ENCODE measurements at places on chromosomes 5 and 9.

- DNase-seq, result no peak
These were observed 79.0 kb upstream of the RETREG1 start for GRCh38 chr5:16695779-16696178.

DNA sequence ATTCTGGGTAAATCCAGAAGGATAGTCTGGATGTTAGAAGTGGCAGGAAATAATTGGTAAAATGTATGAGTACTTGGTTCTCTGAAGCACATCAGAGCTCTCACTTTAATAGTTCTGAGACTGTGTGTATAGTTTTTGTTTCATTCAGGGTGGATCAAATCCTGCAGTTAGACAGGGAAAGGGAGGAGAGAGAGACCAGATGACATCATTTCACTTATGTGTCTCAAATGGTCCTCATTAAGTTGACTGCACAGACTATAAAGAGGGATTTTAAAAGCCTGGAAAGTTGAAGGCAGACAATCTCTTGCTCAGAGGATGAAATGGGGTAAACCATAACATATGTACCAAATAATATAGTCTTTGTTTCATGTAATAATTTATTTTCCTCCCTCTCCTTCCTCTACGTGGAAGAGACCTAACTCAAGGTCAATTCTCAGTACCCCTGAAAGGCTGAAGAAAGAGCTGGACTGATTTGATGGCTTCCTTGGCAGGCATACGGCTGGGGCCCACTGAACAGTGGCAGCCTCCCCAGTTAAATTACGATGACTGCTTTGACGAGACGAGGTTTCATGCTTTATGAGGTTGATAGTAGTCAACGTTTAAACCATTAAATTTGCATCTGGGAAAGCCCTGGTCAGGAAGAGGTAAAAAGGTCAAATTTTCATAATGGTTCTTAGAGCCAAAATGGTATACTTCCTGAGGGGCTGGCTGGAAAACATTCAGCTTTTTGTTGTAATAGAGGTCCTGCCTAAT is 395.1 kb upstream of the RPS23 start:
- DNase-seq, result no peak

DNA sequence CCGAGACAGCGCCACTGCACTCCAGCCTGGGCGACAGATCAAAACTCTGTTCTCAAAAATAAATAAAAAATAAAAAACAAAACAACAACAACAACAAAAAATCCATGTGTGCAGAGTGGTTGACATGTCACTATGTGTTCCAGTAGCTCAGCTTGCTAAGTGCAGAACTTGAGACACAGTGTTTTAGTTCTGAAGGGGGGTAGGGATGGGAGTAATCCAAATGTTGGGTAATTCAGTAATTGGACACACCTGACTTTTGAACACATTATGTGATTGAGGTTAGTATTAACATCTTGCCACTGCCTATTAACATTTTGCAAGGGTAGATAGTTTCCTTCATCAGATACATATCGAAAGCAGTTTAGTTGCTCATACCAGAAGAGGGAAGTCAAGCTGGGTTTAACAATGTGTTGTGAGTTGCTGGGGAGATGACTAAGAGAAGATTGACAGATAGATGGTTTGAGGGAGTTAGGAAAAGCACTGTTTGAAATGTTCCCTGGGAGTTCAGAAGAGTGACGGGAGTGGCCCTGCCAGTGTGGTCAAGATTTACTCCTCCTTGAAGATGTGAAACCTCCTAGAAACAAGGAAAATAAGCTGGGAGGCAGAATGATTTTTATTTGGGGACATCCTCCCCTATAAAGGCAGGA is 928 bp downstream of the HACD4 start:
- peak; percentile 51 for DNase-seq

GRCh38 chr5:61449804-61450492 is 117.9 kb downstream of the ZSWIM6 start:
- DNase-seq, result no peak

GRCh38 chr5:150176745-150177477 is 10.3 kb downstream of the CDX1 start:
- no peak for DNase-seq

DNA sequence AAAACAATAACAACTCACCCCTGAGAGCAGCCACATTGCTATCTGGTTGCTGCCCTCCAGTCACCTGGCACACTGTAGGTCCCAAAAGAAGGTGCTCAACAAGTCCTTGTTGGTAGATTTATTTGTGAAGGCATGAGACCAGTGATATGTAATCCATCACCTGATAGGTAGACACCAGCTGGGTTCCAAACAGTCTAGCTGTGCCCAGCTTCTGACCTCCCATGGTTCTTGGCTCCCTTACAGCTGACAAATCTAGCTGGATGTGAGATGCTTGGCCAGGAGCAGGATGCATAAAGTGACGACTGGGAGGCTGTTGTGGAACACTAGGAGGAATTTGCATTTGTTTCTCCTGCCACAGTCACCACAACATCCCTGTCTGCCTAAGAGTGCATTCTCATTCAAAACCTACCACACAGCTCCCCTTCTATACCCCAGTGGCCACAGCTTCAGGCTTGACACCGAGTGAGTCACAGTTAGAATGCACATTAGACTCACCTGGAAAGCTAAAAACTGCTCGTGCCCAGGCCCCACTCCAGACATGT is 7.8 kb upstream of the VLDLR start:
- DNase-seq, result no peak
